Right atrium auricular region (tissue), 2 donors: ENCODE measurements at places on chromosomes 6 and 20.

GRCh38 chr6:34657307-34657978 lies 39.1 kb downstream of the ILRUN start:
- DNase-seq, result peak; percentile 73

DNA sequence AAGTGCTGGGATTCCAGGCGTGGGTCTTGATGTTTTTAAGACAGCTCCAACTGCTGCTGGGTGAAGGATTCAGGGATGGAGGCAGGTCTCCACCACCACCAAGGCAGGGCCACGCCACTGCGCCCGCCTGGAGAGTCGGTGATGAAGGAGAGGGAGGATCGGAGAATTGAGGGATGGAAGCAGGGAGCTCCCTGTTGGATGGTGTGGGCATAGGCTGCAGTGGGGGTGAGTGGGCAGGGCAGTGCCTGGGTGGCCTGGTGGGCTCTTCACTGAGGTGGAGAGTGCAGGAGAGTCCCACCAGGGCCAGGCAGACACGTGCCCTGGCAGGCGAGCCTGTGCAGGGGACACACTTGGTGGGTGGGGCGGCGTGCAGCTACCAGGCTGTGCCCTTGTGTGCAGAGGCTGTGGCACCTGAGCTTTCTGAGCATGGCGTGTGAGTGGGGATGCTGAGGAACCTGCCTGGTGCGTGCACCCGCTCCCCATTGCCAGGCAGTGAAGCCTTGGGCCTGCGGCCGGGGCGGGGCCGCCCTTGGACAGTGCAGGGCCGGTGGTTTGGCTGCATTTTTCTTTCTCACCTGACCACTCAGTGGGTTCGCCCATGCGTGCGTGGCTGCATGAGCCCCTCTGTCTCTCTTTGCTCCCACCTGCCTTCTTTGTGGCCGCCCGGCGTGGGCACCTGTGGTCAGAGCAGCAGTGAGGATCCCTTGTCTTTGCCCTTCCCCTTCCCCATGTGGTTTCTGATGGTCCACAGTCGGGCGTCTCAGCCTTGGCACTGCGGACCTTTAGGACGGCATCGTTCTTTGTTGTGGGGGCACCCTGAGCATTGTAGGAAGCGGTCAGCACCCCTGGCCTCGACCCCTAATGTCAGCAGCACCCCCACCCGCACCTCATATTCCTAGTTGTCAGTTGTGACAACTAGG lies 11.3 kb downstream of the RBM38 start:
- DNase-seq, result no peak

DNA sequence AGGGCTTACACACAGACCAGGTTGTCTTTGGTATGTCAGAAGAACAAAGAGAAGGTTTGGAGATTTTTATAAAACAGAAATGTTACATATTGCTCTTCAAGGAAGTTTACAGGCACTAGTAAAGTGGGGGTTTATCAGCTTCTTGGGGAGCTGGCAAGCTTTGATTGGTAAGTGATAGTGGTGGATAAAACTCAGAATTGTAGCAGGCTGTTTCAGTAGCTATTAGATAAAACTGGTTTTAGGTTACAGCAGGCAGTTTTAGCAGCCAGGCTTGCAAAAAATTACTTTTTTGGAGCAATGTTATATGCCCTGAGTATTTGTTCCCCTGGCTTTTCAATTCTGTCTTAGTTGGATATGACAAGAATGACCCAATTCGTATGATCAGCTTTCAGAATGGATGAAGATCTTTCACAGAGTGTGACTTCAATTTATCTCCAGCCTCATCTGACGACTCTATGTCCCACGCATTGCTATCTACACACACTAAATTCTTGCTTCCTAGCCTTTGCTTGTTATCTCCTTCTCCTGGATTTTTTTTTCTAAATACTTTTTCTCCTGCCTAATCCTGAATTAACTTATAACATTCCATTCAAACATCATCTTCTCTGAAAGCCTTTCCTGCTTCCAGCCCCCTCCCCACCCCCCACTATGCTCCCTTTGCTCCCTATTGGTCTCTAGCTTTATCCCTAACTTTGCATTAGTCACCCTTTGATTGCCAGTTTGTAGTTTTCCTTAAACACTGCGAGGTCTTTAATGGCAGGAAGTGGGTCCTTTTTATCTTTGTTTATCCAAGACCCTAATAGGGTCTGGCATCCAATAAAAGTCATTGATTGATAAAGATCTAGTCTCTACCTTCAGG lies 1.0 kb upstream of the TOMM34 start:
- no peak for DNase-seq

GRCh38 chr6:159844737-159845645 lies 44.9 kb downstream of the PNLDC1 start:
- peak; percentile 23 for DNase-seq

DNA sequence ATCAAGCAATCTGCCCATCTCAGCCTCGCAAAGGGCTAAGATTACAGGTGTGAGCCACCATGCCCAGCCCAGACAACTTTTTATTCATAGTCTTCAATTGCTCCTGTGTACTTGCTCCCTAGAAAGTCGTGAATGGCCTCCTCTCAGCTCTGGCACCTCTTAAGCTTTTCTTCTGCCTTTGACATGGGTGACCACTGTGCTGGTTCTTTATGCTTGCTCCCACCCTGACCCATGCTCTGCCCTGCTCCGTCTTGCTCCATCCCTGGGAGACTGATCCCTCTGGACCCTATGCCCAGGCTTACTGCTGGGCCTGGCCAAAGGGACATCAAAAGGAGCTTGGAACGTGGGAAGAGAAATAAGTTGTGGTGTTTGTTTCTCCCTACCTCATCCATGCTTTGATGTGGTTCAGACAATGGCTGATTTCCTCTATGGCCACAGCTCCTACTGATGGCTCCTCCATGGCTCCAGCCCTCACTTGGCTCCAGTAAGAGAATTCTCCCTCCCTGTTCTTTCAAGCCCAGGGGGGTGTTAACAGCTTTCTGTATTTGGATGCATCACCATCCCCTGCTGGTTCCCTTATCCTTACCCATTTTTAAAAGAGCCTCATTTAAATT lies 7.7 kb upstream of the TREM2 start:
- DNase-seq, result peak; percentile 32

GRCh38 chr6:6931071-6932025 lies 176.4 kb upstream of the RREB1 start:
- DNase-seq, result no peak

DNA sequence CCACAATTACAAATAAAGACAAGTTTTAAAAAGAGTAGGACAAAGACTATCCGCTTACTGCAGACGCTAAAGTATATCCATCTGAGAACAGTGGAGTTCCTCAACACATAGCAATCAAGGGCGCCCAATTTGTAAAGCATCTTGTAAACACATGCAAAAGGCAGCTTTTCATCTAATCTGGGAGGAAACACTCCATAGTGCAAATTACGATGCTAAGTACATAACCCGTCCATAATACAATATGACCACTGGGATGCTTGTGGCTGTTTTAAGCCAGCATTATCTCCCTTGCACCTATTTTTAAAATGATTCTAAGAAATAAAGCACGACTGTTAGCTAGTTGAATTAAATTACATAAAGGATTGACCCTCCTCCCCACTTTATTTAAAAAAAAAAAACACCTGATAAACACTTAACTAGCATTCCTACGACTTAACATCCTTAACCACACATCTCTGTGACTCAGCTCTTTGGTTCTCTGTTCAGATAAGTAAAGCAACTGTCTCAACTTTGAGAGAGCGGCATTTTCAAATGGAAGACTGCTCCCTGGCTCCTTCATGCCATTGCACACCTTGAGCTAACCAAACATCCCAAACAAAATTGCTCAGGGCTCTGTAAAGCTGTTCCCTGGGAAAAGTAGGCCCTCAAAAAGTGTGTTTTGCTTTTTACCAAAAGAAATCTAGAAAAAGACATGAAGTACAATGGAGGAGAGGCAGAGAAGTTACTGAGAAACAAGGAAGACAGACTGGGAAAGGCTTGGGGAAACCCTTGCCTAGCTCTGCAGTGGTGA lies 14.2 kb downstream of the SLC22A23 start:
- DNase-seq, result no peak

DNA sequence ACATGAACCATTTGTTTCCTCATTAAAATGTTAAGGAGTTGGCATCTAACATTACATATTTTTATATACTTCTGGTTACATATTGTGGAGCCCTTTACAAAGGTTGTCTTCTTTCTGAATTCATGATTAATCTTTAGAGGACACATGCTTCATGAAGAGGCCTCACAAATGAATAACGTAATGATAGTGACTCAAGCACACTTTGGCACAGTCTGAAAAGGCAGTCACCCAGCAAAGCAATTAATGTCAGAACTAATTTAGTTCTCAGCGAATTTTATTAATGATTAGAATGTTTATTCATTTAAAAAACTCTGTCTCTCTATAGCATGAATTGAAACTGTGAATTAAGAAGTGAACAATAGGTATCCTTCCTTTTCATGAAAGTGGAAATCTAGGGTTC lies 854.2 kb downstream of the PHF3 start:
- DNase-seq, result no peak

DNA sequence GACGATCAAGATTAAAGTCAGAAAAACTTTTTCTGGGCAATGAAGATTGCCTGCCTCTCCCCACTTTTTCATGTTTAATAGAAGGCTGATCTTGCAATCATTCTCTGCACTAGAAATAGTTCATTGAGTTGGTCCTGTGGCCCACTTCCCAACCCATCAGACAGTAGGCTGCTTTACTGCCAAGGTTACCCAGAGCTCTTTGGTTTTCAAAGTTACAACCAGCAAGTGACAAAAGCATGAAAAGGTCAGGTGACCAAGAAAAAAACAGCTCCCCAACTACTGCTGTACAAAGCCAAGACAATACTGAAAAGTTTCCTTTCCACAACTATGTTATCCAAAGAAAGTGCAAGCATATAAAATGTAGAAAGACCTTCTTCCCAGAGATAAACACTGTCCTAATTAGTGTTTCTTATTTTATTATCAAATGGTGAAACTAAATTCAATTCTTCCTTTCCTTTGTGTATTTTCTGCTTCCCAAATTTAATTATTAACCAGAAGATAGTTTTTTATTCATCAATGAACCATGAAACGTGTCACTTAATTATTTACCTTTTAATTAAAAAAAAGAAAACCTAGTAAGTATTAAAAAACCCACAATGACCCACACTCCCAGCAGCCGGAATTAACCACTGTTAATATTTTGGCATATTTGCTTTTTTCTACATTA lies 16.6 kb downstream of the DNAAF9 start:
- no peak for DNase-seq

GRCh38 chr6:166258854-166259276 lies 49.3 kb downstream of the PRR18 start:
- DNase-seq, result no peak

GRCh38 chr20:51650685-51651134 lies 108.2 kb upstream of the NFATC2 start:
- no peak for DNase-seq

DNA sequence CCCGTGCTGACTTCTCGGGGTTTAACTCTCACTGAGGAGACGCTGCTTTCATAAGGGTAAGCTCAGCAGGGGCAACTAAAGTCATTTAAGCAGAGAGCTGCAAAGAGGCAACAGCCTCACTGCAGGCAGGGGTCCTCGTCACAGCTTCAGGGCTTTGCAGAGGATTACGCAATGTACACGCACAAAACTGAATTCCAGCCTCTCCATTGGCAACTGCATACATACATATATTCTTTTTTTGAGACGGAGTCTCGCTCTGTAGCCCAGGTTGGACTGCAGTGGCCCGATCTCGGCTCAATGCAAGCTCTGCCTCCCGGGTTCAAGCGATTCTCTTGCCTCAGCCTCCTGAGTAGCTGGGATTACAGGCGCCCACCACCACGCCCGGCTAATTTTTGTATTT lies 2.4 kb downstream of the GMEB2 start:
- DNase-seq, result no peak

DNA sequence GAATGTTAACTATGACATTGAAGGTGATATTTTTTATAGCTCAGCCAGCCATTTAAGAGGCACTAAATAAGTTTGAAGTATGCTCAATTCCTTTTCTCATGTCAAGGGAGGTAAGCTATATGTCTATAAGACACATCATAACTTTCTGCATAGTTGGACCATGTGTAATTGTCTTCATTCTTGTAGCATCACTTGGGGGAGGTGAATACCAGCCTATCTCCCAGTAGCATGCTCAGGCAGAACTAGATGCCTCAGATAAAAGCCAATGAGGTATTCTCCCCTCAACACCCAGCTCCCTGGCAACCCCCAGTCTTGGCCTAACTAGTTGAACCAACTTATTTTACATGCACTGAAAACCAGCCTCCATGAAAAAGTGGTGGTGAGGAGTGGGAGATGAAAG lies 158.3 kb upstream of the JAG1 start:
- no peak for DNase-seq

DNA sequence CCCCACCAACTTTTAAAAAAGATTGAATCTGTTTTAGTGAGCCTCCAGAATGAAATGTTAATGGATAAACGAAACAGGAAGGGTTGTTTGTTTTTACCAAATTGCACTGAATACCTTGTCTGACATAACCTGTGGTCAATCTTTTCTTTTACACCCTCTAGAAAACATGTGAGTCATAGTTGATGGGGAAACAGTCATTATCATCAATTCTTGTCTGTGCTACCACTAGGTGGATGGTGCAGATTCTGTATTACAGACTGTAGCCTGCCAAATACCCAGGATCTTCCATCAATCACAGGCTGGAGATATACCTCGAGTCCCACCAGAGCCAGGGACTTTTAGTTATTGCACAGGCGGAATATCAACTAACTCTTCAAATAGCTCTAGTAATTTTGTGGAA lies 29.5 kb upstream of the PKIB start:
- DNase-seq, result no peak

- DNase-seq, result no peak
These were observed 1.7 kb downstream of the PMEPA1 start for GRCh38 chr20:57707849-57708693.

- DNase-seq, result no peak
These were observed 259.2 kb downstream of the ADGB start for GRCh38 chr6:146857980-146858347.

- no peak for DNase-seq
These were observed 92.1 kb downstream of the PHACTR3 start for GRCh38 chr20:59696476-59696875.

DNA sequence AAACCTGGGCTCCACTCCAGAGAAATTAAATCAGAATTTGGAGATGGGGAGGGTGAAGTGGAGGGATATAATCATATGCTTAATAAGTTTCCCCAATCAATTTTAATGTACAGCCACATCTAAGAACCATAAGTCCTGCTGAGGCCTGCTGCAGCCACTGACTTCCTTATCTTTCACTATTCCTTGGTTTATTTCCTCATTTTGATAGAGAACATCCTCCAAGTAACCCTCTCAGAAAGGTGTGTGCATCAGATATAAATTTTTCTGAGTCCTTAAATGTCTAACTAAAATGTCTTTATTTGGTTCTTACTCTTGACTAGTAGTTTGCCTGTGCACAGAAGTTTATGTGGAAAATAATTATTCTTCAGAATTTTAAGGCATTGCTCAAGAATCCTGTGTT lies 23.7 kb upstream of the SIRT5 start:
- no peak for DNase-seq

DNA sequence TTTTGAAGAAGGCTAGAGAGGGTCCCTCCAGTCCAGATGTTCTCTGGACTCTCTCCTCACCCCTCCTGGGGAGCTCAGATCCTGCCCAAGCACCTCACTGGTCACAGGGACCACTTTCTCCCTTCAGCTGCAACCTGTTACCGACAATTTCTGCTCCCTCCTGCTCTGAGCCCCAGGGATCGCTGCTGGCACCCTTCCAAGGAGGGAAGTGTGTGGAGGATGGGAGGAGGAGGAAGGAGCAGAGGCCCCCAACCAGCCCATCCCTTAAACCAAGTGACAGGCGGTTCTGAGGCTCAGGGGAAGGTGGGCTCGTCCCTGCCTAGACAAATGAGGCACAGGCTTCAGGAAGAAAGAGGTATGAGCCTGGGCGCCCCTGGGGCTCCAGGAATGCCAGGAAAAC lies 13.9 kb downstream of the PMEPA1 start:
- no peak for DNase-seq
